ENCODE measurements at places on chromosomes 12 and 14.

DNA sequence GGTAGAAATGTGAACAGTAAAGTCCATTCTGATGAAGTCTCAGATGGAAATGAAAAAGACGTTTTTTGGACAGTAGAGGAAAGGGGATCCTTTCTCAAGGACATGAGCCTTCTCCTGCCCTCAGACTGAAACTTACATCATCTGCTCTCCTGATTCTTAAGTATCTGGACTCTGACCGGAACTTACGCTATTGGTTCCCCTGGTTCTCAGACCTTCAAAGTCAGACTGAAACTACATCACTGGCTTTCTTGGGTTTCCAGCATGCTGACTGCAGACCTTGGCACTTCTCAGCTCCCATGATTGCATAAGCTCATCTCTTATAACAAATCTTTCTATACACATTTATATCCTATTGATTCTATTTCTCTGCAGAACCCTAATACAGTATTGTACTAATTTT is 291.0 kb downstream of the SNAPC1 start:
- DNase-seq, result no peak

DNA sequence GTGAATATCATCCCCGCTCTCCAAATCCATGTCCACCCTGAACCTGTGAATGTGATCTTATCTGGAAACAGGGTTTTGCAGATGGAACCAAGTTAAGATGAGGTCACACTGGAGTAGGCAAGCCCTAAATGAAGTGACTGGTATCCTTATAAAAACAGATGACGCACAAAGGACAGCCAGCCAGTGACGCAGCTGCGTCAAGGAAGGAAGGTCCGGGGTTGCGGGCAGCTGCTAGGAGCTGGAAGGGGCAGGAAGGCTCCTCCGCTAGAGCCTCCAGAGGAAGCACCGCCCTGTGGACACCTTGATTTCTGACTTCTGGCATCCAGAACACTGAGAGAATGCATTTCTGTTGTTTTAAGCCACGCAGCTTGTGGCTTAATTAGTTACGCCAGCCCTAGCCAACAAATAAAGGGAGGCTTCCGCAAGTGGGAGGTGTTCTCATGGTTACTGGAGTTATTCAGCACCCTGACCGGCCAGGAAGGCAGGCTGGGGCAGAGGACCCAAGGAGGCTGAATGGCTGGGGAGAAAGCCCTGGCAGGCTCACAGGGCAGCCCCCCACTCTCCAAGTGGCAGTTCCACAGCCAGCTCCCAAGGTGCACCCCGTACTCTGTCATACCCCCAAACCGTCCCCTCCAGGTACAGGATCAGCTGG is 127.6 kb upstream of the NCOR2 start:
- peak; percentile 94 for DNase-seq

GRCh38 chr12:108858311-108859074 is 1.1 kb upstream of the SSH1 start:
- peak; percentile 30 for DNase-seq

GRCh38 chr14:73713803-73714655 is at the start of gene PNMA1:
Gene PNMA1, minus strand, starts transcription at chr14:73714384. Its CDS starts 745 bp downstream, at chr14:73713639.
- peak; percentile 87 for DNase-seq

- no peak for DNase-seq
Measured at GRCh38 chr14:58599707-58600106, 38.1 kb upstream of the DACT1 start.

DNA sequence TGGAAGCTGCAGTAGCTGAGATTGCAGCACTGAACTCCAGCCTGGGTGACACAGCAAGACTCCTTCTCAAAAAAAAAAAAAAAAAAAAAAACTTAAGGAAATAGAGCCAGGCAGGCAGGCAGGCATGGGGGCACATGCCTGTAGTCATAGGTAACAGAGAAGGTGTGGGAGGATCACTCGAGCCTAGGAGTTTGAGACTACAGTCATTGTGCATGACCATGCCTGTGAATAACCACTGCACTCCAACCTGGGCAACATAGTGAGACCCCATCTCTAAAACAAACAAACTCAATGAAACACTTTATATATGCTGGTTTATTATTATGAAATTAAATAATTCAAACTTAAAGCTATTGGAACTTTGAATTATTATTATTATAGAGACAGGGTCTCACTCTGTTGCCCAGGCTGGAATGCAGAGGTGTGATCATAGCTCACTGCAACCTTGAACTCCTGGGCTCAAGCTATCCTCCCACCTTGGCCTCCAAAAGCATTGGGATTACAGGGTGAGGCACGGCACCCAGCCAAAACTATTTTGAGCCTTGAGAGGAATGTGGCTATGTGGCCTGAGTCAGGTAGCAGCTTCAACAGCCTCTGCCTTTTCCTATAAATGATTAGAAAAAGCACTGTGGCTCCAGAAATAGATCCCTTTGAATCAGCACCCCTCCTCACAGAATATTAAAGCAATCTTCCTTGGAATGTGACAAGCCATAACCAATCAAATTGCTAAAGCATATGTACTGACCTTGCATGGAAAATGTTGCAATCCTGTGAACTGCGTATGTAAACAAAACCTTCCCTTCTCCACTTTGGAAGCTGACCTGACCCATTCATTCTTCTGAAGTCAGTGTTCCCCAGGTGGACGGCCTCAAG is 34.7 kb upstream of the YY1 start:
- peak; percentile 31 for DNase-seq

DNA sequence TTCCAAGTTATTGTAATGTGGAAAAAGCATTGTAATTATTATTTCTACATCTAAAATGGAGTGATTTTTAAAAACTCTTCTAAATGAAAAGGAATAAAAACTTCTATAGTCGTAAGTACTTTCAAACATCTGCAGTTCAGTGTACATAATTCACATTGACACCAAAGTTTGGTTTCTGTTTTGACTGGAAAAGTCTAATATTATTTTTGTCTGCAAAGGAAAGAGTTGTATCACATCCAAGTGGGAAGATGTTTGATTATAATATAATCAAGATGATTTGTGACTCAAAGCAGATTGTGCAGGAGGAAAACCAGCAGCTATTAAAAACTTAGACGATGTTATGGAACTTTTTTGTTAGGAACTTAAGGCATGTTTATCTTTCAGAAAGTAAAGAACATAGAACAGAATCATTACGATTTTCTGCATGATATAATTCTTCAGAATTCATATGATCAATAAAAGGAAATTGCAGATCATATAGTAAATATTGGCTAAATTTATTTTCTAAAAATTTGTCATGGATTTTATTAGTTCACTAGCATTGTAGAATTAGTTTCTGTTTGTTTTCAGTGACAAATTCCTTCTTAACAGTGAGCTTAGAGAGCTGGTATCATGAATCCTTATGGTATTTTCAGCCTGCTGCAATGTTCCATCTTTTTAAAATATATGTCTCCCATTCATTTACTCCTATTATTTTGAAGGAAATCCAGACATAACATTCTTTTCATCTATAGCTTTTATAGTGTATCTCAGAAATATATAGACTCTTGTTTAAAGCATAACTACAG is 145.8 kb downstream of the MIPOL1 start:
- no peak for DNase-seq

GRCh38 chr14:90547250-90547649 is 150.4 kb downstream of the CALM1 start:
- no peak for DNase-seq

DNA sequence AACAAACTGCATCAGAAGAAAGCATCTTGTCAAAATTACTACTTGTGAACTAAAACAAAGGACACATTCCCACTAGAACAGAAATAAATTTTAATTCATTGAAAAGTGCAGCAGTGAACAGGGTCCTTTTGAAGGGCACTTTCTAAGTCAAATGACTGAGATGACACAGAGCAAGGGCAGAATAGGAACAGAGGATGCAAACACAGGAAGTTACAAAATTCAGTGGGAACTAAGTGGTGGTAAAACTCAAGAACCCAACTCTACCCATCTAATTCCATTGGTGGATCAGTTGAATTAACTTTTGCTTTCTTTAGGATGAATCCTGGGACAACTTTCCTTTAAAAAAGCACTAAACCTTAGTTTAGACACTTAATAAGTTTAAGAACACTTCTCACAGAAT is 45.8 kb downstream of the GNS start:
- no peak for DNase-seq

DNA sequence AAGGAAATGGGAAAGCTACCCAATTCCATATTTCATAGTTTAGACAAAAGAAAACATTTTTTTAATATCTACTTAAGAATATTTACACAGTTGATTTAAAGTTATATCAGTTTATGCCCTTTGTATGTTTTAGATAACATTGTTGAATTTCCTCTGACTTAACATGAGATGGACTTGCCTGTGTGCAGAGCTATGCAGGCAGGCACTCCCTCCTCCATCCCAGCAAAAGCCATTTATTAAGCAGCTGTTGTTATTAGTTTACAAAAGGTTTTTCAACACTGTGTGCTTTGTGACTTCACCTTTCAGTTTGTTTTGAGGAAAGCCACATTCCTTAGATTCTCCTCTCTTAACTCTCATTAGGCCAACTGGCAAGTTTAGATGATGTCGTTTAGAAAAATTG is 337.5 kb upstream of the PDE3A start:
- DNase-seq, result no peak

- peak; percentile 73 for DNase-seq
Measured at GRCh38 chr12:94100211-94100627, 48.2 kb upstream of the PLXNC1 start.

DNA sequence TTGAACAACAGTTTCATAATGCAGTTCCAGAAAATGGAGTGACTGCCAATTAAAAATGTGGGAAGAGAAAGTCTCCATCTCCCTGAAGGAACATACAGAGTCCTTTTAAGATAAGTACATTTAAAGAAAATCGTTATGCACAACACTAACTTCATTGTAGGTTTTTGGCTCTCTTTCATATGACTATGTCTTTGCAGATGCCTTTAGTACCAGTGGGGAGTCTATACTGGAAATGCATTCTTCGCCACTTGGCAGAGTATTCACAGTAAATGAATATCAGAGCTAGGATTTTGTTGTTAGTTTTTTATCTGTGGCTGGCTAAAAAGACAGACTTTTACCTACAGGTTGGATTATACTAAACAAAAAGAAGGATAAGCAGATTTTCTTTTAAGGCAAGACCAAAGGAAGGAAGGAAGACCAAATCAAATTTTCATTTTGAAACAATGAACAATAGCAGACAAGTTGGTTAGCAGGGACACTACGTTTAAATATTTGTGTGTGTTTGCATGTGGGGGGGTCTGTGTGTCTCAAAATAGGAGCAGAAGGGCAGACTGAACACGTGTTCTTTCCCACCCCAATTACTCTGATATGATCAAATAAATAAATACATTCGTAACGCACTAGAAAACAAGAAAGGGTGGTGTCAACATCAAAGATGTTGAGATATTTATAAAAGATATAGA is 124.5 kb downstream of the BTG1 start:
- no peak for DNase-seq

GRCh38 chr14:92323011-92323915 is at the start of gene SLC24A4:
Gene SLC24A4, plus strand, starts transcription at chr14:92323165. Its CDS starts 666 bp downstream, at chr14:92323831.
- DNase-seq, result no peak

DNA sequence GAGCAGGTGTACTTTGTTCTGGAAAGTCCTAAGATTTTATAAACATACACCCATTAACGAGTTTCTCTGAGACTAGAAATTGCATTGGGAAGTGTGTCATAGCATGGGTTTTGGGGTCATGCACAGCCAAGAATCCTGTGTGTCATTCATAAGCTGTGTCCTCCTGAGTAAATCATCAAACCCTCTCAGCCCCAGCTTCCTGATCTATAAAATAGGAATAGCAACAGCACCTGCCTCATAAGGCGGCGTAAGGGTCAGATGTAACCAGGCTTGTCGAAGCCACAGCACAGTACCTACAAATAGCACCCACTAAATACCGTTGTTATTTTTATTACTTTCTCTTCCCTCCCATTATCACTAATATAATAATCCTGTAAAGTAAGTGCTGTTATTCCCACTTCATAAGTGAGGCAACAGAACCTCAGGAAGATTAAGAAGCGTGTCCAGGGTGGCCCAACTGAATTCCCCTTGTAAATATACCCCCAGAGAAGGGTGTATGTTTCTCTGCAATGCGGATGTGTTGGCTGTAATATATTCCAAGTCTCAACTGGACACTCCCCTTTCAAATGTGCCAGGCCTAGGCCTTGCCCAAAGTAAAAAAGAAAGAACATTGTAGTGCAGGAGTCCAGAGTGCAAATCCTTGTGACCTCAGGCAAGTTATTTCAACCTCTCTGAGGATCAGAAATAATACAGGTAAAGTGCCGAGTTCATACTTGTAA is 188.3 kb upstream of the BCL2L14 start:
- peak; percentile 16 for DNase-seq

GRCh38 chr14:22370084-22370847 is 218.8 kb downstream of the DAD1 start:
- no peak for DNase-seq

GRCh38 chr12:82793751-82794281 is 107.1 kb downstream of the TMTC2 start:
- no peak for DNase-seq

DNA sequence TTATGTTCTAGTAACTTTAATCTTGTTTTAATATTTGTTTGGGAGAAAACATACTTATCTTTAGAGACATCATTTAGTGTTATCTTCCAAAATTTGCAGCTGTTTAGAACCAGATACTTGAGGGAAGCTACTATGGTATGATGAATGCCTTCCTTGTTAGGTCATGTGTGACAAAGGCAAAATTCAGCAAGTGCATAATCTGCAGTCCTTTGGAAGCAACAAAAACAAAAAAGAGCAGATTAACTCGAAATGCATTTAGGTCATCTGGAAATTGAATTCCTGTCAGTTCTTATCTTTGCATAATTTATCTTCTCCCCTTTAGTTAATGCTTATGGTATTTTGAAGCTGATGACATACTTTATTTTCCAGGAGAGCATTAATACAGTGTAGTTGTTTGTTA is 3.5 kb downstream of the FBXO34 start:
- peak; percentile 74 for DNase-seq

DNA sequence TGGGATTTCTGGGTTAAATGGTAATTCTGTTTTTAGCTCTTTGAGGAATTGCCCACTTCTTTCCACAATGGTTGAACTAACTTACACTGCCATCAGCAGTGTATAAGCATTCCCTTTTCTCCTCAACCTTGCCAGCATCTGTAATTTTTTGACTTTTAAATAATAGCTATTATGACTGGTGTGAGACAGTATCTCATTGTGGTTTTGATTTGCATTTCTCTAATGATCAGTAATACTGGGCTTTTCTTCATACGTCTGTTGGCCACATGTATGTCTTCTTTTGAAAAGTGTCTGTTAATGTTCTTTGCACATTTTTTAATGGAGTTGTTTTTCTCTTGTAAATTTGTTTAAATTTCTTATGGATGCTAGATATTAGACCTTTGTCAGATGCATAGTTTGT is 323.7 kb downstream of the CCDC91 start:
- DNase-seq, result no peak

DNA sequence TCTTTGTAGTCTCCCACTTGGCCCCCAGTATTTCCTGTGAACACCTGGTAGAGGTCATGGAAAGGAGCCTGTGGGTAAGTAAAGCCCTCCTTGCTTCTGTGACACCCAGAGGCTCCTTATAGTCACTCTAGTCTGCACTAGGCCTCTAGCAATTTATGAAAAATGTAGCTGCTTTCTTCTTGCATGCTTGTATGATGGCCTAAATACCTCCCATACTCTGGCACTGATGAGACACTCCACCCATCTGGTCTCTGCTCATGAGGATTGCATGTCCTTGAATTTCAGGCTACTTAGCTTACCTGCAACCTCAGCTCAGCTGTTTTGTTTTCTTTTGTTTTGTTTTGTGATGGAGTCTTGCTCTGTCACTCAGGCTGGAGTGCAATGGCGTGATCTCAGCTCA is 4.6 kb upstream of the A2ML1 start:
- peak; percentile 15 for DNase-seq
